Epithelial cell of proximal tubule (primary cell): ENCODE measurements at places on chromosomes 5 and 9.

GRCh38 chr5:43420241-43420640 lies 8.1 kb upstream of the CCL28 start:
- DNase-seq = no peak

DNA sequence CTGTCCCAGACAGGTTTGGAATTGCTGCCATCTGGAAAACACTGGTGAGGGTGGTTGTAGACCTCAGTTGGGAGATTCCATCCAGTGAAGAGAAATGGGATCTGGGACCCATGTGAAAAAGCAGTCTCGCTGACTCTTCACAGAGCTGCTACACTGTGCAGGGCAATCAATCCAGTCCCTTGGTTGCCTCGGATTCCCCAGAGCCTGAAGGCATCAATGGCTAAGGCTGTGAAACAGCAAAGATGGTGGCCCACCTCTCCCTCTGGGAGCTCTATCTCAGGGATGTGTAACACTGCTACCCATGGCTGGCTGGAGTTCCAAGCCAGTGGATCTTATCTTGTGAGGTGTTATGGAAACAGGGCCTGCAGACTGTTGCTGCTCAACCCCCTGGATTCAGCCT lies 256.1 kb downstream of the TMEM38B start:
- DNase-seq = no peak

DNA sequence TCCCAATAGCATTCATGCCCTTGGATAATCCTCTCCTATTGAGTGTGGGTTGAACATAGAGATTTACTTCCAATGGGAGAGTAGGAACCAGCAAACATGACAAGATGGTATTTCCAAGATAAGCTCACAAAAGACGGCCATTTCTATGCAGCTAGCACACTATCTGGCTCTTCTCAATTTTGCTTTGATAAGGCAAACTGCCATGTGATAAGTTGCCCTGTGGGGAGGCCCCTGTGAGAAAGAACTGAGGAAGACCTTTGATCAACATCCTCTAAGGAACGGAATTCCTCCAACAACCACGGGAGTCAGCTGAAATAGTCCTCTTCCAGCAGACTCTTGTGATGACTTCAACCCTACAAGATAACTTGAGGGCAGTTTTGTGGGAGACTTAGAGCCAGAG lies 211.9 kb upstream of the TRPM3 start:
- no peak for DNase-seq

DNA sequence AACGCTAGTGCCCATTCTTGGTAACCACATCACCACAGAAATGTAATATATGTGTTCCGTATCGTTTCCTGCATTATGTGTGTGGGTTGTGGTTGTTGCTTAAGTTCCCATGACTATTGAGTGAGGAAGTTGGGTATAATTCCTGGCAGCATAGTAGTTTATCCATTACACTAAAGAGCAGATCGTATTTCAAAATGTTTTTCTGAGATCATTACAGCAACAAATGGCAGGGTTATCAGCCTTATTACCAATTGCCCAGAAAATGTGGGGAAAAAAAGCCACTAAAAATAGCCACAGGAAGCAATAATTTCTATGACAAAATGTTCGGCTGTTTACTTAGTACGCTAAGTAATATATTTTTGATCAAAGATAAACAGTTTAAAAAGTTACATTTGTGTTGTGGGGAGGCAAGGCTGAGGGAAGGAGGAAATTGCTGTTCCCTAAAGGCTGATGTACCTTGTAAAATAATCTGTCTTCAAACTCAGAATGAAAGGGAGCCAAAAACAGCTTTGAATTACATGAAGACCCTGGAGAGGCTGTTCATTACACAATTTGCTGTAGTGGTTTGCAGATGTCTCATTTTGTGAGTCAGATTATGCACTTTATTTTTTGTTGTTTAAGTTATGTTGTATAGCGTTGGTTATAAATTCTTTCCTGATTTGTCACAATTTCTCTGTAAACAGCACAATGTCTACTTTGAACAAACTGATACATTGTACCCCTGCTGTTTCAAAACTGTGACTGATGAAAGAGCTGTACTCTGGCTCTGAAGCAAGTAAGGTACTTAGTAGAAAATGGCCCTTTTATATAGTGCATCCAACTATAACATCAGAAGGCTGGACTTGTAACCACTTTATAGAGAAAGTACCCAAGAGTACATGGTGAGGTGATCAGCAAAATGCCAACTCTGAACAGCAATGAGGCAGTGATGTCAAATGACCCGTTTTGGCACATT lies 1028.5 kb downstream of the NR2F1-AS1 start:
- DNase-seq = no peak

- DNase-seq = no peak
Observed at GRCh38 chr5:41650131-41650530, 139.7 kb upstream of the PLCXD3 start.

DNA sequence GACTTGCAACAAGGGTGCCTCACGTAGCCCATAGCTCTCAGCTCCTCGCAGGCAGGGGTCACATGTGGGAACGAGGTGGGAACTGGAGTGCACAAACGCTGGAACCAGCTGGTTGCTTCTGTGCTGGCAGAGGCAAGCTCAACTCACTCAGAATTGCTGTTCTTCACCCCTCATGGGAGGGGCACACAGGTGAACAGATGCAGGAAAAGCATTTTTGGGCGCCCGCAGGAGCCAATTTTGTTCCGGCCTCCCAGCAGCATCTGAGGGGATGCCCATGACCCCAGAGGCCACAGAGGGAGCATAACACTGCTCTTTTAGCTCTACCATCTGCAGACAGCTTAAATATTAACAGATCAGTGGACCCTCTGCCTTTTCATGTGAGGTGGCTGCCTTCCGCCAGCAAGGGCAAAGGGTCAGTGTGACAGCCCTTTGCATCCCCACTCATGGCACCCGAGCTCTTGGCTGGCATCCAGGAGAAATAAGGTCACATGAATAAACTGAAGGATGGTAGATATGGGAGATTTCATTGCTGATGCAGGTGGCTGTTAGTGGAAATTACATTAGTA lies 196.2 kb downstream of the SLCO4C1 start:
- DNase-seq = no peak

GRCh38 chr5:146944764-146945616 lies 66.4 kb upstream of the PPP2R2B start:
- DNase-seq = no peak

- DNase-seq = no peak
Observed at GRCh38 chr5:32523625-32524024, 61.7 kb upstream of the SUB1 start.

- DNase-seq = no peak
Observed at GRCh38 chr9:115746496-115746895, 407.1 kb upstream of the PAPPA start.

GRCh38 chr9:87292449-87293191 lies 205.0 kb upstream of the DAPK1 start:
- no peak for DNase-seq
